ENCODE measurements at places on chromosomes 1 and 21.

DNA sequence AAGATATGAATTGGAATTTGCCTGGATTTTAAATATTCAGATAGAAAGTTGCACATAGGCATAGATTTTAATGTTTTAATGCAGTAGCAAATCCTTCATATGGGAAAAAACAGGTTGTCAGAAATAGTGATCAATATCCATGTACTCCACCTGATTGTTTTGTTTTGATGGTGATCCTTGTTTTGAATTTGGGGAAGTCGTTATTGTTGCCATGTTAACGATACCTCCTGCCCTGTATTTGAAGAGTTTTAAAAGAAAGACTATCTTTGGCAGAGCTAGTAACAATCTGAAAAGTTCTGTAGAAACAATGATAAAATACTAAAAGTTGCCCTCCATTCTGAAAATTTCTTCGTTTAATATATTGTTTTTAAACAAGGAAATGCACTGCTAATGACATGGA lies 1.1 kb downstream of the CEP350 start:
- peak; percentile 30 for DNase-seq

DNA sequence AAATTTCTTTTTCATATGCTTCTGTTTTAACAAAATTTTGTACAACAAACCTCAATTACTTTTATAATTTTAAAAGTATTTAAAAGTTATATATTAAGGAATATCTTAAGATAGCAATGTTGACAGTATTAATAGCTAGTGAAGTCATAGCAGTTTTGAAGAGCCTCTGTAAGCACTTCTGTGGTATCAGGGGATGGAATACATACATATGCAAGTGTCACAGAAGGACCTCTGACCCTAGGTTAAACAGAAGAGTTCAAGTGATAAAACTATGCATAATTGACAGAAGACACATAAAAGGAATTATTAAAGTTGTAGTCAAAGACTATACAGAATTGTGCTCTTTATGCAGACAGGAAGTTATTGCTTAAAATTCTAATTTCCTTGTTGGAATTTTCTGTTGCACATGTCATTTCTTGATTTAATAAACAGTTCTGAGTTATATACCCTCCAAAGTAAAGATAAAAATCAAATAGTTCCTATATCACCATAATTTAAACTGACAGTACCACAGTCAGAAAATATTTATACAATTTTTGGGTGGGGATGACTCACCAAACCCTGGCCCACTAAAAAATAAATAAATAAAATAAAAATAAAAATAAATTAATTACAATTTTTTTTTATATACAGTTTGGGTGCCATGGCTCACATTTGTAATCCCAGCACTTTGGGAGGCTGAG lies 27.1 kb downstream of the IPP start:
- no peak for DNase-seq

DNA sequence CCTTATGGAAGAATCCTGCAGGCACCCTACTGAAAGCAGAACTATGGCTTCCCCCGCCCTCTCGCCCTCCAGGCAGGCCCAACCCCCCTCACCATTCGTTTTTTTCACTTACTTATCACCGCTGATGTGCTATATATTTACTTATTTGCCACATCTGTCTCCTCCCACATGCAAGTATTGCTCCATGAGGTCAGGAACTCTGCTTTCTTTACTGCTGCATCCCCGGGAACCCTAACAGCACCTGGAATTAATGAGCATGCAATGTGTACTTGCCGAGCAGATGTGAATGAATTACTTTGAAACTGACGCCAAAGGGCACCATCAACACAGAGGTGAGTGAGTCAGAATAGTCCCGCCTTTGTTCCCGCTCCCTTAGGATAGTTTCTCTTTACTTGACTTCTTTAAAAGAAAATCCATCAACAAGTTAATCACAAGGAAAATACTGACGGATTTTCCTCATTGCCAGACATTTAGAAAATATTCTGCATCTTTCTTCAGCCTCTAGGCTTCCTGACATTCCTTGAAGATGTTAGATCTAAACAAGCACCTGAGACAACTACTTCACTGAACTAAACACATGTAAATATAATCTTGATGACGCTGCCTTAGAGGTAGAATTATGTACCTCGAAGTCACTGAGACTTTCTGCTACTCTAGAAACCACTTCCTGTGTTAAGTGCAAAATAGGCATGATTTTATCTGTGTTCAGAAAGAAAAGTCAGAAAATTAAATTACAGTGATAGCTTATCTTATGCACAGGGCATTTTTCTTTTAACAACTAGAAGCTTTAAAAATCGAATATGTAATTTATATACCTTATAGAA lies 17.5 kb upstream of the RAB4A start:
- peak; percentile 67 for DNase-seq

DNA sequence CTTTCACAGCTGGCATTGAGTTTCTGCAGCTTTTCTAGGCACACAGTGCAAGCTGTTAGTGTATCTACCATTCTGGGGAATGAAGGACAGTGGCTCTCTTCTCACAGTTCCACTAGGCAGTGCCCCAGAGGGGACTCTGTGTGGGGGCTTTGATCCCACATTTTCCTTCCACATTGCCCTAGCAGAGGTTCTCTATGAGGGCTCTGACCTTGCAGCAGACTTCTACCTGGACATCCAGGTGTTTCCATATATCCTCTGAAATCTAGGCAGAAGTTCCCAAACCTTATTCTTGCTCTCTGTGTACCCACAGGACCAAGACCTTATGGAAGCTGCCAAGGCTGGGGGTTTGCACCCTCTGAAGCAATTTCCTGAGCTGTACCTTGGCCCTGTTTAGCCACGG lies 2.4 kb upstream of the IFI44 start:
- no peak for DNase-seq

- DNase-seq: peak; percentile 94
Measured at GRCh38 chr21:39348355-39349210, at the start of gene HMGN1. TSS of gene HMGN1 (minus strand) at chr21:39349088. CDS start at chr21:39348917, 171 bp downstream.

DNA sequence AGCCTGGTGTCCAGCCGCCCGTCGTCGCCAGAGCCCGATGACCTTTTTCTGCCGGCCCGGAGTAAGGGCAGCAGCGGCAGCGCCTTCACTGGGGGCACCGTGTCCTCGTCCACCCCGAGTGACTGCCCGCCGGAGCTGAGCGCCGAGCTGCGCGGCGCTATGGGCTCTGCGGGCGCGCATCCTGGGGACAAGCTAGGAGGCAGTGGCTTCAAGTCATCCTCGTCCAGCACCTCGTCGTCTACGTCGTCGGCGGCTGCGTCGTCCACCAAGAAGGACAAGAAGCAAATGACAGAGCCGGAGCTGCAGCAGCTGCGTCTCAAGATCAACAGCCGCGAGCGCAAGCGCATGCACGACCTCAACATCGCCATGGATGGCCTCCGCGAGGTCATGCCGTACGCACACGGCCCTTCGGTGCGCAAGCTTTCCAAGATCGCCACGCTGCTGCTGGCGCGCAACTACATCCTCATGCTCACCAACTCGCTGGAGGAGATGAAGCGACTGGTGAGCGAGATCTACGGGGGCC lies 1.2 kb downstream of the OLIG2 start:
- peak; percentile 25 for DNase-seq

- DNase-seq: peak; percentile 17
Measured at GRCh38 chr1:33257207-33257771, 997 bp downstream of the ZNF362 start.

GRCh38 chr1:2074944-2075740 lies 24.9 kb downstream of the PRKCZ start:
- DNase-seq: no peak

DNA sequence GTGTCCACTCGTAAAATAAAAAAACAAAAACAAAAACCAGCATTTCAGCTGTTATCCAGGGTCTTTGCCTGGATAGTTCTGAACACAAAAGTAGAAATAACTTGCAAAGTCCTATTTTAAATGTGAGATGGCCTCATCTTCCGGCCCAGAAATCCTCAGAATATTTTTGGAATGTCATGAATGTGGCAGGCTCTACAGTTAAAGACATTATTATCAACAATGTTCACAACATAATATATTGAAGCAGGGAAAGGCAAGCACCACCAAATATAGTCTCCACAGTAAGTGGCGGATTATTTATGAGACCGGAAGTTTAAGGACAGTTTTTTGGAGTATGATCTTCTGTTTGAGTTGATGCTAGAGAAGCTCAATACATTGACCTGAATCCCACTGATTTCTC lies 1.2 kb upstream of the C1orf198 start:
- DNase-seq: no peak

DNA sequence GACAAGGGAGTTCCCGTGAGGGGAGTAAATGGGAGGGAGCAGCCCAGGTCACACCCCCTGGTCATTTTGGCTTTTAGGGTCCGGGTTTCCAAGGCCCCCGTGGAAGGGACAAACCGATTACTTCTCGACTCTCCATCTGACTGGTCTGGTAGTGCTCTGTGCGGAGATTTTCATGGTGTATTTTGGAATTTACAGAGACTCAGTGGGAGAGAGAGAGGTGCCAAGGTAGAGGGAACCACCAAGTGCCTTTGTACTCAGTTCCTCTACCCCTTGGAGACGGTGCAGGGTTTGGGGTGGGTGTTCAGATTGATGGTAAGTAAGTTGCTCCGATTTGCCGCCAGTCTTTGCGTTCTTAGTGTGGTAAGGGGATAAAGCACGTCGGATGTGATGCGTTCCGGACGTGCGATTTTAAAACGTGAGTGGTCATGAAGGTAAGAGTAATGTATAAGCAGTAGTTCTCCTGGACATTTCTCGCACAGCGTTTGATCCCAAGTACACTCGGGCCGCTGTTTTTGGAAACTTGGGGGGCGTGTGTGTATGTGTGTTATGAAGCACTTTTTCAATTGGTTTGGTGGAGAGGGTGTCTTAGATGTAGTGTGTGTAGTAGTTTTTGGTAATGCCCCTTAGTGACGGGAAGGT lies 682 bp downstream of the SUCO start:
- DNase-seq: peak; percentile 65

DNA sequence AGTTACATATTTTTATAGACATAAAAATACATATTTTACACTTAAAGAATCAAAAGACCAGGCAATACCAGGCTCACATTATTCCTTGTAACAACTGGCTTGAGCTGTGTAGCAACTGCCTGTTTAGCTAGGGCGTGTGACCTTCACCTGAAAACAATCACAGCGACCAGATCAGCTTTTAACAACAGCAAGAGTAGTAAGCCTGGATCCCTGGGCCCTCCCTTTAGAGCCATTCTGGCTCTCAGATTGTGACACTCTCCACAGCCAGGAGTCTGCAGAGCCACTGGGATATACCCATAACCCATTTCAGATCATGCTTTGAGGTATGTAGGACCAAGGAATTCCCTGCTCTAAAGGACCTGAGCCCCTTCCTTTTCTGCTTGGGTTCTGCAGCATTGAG lies 29.4 kb upstream of the GNG4 start:
- no peak for DNase-seq

DNA sequence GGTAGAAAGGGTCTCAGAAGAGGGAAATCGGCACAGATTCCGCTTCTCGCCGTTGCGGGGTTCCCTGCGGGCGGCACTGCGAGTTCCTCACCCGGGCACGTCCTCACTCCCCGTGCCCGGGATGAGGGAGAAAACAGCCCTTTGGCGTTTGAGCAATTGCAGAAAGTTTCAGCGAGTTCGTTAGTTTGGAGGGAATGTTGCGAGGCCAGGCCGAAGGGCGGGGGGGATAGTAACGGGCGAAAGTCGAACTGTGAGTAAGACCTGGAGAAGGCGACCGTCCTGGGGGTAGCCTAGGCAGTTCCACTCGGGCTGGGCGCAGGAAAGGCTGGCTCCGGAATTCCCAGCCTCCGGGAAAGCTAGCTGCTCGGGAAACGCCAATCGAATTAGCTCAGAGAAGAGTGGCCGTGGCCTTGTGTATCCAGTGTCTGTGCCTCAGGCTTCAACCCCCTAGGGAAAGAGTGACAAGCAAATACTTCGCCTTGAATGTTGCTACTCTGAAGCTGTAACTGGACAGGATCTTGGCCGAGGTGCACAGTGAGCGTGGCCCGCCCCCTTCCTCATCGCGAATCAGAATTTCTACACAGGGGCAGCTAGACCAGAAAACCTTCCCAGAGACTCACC lies 787 bp downstream of the PTGFR start:
- no peak for DNase-seq

DNA sequence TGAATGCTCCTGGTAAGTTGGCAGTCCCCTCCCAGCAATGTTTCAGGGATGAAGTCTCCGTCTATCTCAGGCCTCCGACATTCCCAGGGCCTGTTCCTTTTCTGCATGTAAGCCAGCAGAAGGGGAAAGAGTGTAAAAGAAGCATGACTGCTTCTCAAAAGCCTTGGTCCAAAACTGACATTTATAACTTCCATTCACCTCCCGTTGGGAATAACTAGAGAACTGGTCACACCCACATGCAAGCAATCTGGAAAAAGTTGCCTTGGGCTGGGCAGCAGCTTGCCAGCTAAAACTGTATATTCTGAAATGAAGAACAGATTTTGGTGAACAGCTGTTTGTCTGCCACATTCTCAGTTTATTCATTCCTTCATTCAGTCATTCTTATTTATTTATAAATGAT lies 24.2 kb upstream of the NPL start:
- no peak for DNase-seq

GRCh38 chr1:25140073-25140797 lies 92.1 kb downstream of the SYF2 start:
- no peak for DNase-seq

GRCh38 chr1:238323490-238323889 lies 432.8 kb upstream of the ZP4 start:
- no peak for DNase-seq

- DNase-seq: no peak
Measured at GRCh38 chr1:184865831-184866230, 108.5 kb downstream of the NIBAN1 start.

GRCh38 chr1:228323401-228323800 lies 83.2 kb downstream of the TRIM11 start:
- DNase-seq: no peak

GRCh38 chr1:57461405-57461804 lies 37.5 kb upstream of the DAB1 start:
- DNase-seq: no peak

GRCh38 chr1:179034720-179035119 lies 9.0 kb downstream of the FAM20B start:
- DNase-seq: no peak

- DNase-seq: no peak
Measured at GRCh38 chr1:89516055-89516454, 8.6 kb upstream of the LRRC8B start.

DNA sequence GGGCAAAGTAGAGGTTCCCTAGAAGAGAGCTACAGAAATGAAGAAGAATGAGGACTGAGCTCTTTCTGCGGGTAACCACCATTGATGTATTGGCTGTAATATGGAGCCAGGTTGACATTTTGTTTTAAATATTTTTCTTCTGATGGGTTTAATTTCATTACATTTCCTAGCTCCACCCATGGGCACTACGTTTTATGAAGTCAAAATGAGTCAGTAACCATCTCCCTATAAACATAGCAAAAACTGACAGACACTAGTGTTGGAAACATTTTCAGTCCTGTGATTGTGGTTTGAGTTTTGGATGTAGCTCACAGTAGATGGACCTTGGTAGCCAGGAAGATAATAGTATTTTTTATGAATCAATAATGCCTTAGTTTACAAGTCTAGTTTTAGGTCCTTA lies 470.4 kb upstream of the B3GALT2 start:
- no peak for DNase-seq

GRCh38 chr1:182185842-182186756 lies 124.6 kb upstream of the ZNF648 start:
- DNase-seq: no peak

DNA sequence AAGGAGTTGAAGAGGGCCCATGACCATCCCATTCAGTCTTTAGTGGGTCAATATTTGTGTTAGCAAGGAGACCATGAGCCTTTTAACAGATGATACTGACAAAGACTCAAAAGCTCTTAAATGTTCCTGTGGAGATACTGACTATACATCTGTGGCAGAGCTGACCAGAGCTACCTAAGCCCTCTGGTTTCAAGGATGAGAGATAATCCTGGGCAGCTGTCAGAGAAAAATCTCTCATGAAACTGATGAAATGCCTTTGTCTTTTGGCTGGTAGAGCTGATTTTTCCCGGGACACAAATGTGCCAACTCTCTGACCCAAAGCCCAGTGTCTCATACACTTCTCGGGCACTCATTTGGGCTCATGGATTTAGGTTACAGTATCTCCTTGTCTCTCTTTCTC lies 100.9 kb downstream of the XCL2 start:
- DNase-seq: no peak

Data from hematopoietic multipotent progenitor cell treated with erythropoietin and hydrocortisone succinate and interleukin-3 and kit ligand, for 6 days (in vitro differentiated cells).